HFFc6 (cell line): ENCODE measurements at places on chromosomes 1 and 21.

GRCh38 chr21:42195378-42196031 lies 23.4 kb upstream of the ABCG1 start:
- H3K36me3 ChIP-seq = no peaks in the 10 kb centered on the region
- peaks cover 16% of the 10 kb centered on the region for H3K27me3 ChIP-seq
- DNase-seq = no peak
- H3K27ac ChIP-seq = no peak overlapping the region
- peaks cover 12% of the 10 kb centered on the region for H3K4me1 ChIP-seq

DNA sequence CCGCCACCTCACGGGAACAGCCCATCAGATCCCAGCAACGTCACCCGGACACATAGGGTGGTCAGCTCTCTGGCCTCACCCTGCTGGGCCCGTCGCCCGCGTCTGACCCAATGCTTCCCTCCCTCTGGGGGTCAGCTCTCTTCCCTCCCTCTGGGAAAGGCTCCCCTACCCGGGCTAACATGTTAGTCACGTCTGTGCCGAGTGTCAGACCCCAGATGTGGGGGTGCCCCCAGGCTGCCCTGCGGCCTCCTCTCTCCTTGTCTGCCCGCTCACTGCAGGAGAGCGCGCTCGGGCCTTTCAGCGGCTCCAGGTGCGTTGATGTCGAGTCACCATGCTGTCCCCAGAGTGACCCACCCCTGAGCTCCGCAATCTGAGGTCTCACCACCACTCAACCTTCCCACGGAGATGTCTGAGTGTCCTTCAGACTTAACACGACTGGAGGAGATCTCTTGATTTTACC lies 34.3 kb downstream of the SLC37A1 start:
- no peak overlapping the region for H3K4me3 ChIP-seq
- no peaks in the 10 kb centered on the region for H3K4me1 ChIP-seq
- peaks cover 11% of the 10 kb centered on the region for H3K36me3 ChIP-seq
- no peak for DNase-seq
- peaks cover 4% of the 10 kb centered on the region for H3K27me3 ChIP-seq

- H3K27ac ChIP-seq = no peak overlapping the region; the same call in 1 of the 2 replicates
- no peak overlapping the region for H3K4me3 ChIP-seq
- peaks cover 55% of the 10 kb centered on the region for H3K4me1 ChIP-seq
- H3K36me3 ChIP-seq = peaks cover 8% of the 10 kb centered on the region; the same call in 1 of the 2 replicates
These were observed 17.7 kb upstream of the ZSCAN20 start for GRCh38 chr1:33454646-33455282.

DNA sequence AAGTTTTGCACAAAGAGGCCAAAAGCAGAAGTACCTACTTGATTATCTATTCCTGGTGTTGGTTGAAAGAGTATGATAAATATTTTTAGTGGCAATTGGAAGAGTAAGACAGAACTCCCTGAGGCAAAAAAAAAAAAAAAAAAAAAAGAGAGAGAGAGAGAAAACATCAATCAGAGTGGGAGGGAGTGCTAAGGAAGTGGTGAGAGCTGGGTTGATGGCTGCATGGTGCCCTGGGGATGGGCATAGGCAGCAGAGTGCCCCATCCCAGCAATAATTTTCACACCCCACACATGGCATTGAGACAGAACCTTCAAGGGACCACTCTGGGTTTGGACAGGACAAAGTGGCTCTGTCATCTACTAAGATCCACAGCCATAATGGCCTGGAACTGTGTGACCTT lies 59.4 kb upstream of the FAM20B start:
- no peak overlapping the region for H3K4me3 ChIP-seq
- peaks cover 4% of the 10 kb centered on the region; the same call in 1 of the 2 replicates for H3K36me3 ChIP-seq
- peaks cover 4% of the 10 kb centered on the region for H3K27me3 ChIP-seq
- H3K4me1 ChIP-seq = no peaks in the 10 kb centered on the region

DNA sequence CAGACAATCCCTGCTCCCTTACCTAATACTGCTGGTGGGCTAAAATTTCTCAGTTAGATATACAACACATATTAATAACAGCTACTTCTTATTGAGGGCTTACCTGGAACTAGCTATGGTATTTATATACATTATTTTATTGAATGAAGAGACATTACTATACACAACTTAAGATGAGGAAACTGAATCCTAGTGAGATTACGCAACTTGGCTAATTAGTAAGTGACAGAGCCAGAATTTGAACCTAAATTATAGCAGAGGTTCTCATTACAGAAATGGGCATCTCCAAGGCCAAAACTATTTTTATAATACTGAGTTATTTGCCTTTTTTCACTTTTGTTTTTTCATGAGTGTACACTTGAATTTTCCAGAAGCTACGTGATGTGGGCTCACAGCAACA lies 44.5 kb upstream of the SMYD2 start:
- no peak for DNase-seq
- no peak overlapping the region for H3K4me3 ChIP-seq
- no peaks in the 10 kb centered on the region for H3K36me3 ChIP-seq
- peaks cover 12% of the 10 kb centered on the region for H3K27me3 ChIP-seq

DNA sequence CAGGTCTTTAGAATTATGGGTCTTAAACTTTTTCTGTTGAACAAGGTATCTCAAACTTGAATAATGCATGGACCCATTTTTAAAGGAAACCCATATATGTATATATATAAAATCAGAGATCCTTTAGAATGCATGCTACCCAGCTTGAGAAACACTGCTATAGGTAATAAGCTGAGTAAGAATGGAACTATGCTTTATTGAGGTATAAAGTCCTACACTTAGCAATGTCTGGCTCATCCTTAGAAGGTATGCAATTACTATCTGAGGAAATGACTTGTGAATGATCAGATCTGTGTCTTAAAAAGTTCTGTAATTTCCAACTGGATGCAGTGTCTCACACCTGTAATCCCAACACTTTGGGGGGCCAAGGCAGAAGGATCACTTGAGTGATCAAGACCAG lies 11.2 kb downstream of the TRAF3IP3 start:
- no peaks in the 10 kb centered on the region for H3K36me3 ChIP-seq
- no peak for DNase-seq
- H3K4me3 ChIP-seq = no peak overlapping the region
- H3K27ac ChIP-seq = no peak overlapping the region
- no peaks in the 10 kb centered on the region; the same call in 1 of the 2 replicates for H3K4me1 ChIP-seq
- H3K27me3 ChIP-seq = peaks cover 3% of the 10 kb centered on the region

- DNase-seq = peak; percentile 97
- H3K4me1 ChIP-seq = peaks cover 26% of the 10 kb centered on the region
- no peaks in the 10 kb centered on the region for H3K36me3 ChIP-seq
- peak overlapping the region; percentile 56 for H3K4me3 ChIP-seq
- peak overlapping the region; percentile 97 for H3K27ac ChIP-seq
These were observed 23.1 kb upstream of the UMODL1 start for GRCh38 chr21:42047821-42048613.

DNA sequence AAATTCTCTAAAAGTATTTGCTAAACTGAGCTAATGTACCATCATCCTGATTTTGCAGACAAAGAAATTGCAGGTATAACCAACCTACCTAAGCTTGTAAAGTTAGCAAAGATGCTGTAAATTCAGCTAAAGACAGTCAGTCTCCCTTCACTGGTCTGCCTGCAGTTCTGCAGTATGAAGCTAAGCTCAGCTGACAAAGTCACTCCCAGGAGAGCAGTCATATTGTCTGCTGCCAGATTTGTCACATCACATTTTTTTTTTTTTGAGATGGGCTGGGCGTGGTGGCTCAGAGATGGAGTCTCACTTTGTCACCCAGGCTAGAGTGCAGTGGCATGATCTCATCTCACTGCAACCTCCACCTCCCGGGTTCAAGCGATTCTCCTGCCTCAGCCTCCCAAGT lies 8.9 kb upstream of the CMPK1 start:
- no peak for DNase-seq
- no peaks in the 10 kb centered on the region for H3K27me3 ChIP-seq
- H3K4me3 ChIP-seq = no peak overlapping the region
- no peak overlapping the region for H3K27ac ChIP-seq
- H3K36me3 ChIP-seq = no peaks in the 10 kb centered on the region

DNA sequence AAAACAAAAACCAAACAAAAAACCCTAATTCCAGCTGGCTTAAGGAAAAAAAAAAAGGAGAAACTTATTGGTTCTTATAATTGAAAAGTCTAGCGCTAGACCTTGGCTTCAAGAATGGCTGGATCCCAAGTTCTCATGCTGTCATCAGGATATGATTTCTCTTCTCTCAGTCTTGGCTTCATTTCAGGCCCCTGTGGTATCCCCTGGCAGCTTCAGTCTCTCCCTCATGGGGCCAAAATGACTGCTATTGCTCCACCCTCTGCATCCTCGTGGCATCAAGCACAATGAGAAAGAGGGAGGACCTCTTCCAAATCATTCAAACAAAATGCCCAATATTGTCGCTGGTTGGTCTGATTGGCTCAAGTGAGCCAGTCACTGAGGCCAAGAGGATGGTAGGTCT lies 80.7 kb downstream of the GIPC2 start:
- no peaks in the 10 kb centered on the region for H3K27me3 ChIP-seq
- H3K27ac ChIP-seq = no peak overlapping the region
- H3K4me3 ChIP-seq = no peak overlapping the region
- DNase-seq = no peak
- no peaks in the 10 kb centered on the region for H3K4me1 ChIP-seq
- no peaks in the 10 kb centered on the region for H3K36me3 ChIP-seq

DNA sequence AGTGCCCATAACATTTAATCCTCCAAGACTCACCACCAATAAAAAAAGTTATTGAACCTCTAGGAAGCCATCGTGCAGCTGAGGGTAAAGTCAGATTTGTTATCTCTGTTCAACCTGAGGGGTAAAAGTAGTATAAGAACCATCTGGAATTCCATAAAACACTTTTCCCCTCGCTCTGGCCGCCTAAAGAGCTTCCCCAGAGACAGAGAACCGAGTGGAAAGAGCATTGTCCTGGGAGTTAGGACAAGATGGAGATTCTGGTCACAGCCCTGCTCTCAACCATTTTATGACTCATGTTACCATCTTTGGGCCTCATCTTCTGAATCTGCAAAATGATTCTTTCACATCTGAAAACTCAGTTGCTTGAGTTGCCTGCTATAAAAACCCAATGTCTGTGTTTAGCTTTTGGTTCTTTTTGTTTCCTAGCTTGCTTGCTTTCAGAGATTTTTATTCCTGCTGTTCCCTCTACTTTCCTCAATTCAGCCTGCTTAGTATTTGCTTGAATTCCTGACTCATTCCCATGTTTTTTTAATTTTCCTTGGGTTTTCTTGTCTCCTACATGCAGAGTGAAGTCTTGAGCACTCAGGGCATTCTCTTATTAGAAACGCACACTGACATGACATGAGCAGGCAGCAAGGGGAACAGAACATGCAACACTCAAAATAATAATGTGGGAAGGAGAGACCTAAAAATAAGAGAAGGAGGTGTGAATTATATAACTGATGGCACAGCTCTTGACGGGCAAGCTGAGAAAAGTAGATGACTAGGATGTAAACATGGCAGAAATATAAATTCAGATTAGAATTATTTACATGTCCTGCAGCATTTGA lies 1.7 kb downstream of the EPHX4 start:
- H3K4me3 ChIP-seq = no peak overlapping the region
- H3K36me3 ChIP-seq = no peaks in the 10 kb centered on the region
- H3K27me3 ChIP-seq = peaks cover 12% of the 10 kb centered on the region
- peaks cover 17% of the 10 kb centered on the region for H3K4me1 ChIP-seq
- no peak for DNase-seq

DNA sequence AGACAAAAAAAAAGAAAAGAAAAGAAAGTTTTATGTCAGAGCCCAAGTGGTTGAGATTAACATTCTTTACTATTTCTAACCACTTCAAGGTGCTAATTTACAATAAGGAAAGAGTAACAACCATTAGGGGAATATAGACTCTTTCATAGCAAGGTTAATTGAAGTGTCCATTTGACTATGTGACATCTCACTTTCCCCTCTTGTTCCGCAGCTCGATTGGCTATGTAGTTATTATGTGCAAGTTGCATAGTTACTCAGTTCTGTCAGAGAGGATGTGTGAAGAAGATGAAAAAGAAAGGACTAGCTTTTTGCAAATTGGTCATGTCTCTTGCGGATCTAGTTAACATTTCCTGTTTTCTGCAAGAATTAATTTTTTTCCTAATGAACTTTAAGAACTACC lies 273.7 kb downstream of the RGS7 start:
- H3K36me3 ChIP-seq = no peaks in the 10 kb centered on the region
- H3K27ac ChIP-seq = no peak overlapping the region
- peaks cover 2% of the 10 kb centered on the region; the same call in 1 of the 2 replicates for H3K27me3 ChIP-seq
- peaks cover 23% of the 10 kb centered on the region for H3K4me1 ChIP-seq
